ENCODE measurements at places on chromosomes 5 and 9.

- DNase-seq = no peak
Measured at GRCh38 chr9:2616692-2617377, 4.8 kb upstream of the VLDLR start.

DNA sequence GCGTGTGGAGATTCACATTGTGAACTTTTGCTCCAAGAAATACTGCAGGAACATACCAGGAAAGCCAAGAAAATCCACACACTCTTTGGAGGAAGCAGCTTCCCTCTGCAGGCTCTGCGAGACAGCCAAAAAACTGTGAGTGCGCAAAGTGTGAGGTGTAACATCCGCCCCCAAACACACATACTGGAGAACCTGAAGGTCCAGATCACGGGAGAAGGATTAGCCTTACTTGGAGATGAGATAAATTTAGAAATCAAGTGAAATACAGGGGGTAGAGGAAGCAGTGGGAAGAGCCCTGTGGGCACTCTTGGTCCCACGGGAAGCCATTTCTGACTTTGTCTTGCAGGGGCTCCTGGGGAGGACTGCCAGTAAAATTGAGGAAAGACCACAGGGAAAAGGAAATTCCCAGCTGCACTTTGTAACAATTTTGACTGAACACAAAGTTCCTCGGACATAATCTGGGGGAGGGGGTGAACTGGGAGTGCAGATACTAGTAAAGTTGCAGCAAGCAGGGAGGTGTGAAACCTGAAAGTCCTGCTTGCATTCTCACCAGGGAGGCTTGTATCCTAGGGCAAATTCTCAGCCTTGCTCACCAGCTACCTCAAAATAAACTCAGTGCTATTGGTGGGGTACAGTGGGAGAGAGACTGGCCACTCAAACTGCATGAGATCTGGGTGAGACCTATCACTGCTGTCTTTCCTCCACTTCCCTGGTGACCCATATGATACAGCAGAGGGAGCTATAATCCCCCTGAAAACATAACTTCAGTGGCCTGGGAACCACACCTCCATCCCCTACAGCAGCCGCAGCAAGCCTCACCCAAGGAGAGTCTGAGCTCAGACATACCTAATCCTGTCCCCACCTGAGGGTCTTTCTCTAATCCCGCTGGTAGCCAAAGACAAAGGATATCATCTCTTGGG is 109.1 kb downstream of the ALDH1A1 start:
- no peak for DNase-seq

- no peak for DNase-seq
Measured at GRCh38 chr9:27195191-27195590, 86.2 kb downstream of the TEK start.

DNA sequence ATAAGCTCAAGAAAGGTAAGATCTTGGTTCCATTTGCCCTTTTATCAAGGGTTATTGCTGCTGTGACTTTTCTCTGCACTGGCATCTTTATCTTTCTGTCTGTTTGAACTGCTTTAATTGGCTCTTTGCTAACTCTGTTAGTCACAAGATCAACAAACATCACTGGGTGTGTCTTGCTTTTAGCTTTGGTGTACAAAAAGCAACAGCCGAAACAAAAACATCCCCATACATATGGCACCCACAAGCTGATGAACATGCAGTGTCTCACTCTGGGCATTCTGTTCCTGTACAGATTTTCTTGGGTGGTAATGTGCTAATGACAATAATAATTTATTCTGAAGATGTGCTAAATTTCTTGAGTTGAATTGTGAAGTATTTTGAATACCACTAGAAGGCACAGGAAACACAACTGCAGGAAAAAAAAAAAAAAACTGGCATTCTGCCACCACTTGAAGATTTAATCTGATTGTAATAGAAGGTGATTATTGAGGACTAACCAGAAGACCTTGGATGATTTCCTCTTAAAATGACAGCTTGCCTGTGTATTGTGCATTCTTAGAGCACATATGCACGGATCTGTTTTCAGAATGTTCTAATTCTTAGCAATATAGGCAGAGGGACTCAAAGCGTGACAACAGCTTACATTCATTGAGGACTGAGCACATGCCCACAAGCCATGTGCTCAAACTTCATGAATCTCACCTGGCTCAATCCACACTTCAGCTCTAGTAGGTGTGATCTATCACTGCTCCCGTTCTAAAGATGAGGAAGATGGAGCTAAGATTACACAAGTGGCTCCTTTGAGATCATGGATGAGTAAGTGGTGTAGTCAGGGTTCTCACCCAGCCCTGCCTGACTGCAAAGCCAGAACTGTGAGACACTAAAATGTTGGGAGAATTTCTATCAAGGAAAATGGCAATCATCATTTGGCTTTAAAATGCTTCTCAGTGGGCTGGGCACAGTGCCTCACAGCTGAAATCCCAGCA is 96.4 kb downstream of the EBF1 start:
- DNase-seq = no peak

- DNase-seq = no peak
Measured at GRCh38 chr5:177526191-177526590, 9.4 kb upstream of the DDX41 start.

- no peak for DNase-seq
Measured at GRCh38 chr5:104556957-104557356, 994.4 kb upstream of the NUDT12 start.
